ENCODE measurements at places on chromosomes 11 and 22.
A peak's percentile ranks its signal among the peaks of the same experiment; 100 is the strongest.

- DNase-seq, result peak; percentile 83
Measured at GRCh38 chr11:1549338-1550330, 22.4 kb downstream of the DUSP8 start.

DNA sequence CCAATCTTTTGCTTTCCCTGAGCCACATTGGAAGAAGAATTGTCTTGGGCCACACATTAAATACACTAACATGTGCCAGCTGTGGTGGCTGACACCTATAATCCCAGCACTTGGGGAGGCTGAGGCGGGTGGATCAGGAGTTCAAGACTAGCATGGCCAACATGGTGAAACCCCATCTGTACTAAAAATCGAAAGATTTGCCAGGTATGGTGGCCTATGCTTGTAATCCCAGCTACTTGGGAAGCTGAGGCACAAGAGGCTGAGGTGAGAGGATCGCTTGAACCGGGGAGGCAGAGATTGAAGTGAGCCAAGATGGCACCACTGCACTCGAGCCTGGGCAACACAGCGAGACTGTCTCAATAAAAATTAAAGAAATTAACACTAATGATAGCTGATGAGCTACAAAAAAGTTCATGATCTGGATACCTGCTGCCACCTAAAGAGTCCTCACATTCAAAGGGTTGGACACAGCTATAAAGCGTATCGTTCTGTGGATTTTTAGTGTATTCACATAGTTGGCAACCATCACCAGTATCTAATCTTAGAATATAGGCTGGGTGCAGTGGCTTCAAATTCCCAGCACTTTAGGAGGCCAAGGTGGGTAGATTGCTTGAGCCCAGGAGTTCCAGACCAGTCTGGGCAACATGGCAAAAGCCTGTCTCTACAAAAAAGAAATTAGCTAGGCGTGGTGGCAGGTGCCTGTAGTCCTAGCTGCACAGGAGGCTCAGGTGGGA is 3.4 kb upstream of the LDHC start:
- DNase-seq, result no peak

- DNase-seq, result no peak
Measured at GRCh38 chr11:128804481-128804880, 62.6 kb downstream of the KCNJ1 start.

- DNase-seq, result no peak
Measured at GRCh38 chr11:123178186-123178585, 16.9 kb downstream of the CLMP start.

DNA sequence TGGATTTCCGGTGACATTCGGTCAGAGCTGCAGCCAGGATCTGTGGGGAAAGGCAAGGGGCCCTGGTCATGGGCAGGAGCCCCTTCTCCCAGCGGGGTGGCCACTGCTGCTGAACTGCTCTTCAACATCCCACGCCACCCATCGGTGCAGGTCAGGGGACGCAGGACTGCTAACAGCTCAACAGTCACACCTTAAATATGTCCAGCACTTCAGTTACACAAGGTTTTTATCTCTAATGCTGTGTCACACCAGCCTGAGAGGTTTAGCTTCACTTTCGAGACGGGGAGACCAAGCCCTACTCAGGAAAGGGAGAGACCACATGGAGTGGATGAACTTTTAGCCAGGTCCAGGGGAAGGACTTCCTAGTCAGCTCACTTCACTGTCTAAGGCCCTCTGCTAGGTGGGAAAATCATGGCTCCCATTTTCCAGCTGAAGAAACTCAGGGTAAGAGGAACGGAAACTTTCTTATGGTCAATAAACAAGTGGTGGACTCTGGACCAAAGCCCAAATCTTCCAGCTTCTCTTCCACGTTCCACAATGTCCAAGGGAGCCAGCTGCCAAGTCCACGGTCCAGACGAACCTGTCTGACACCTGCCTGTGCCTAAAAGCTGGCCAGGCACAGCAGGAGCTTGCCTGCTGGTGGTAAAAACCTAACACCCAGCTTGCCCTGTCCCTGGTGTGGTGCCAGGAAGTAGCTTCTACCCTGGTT is 21.0 kb upstream of the CHADL start:
- no peak for DNase-seq

Data from SK-N-DZ (cell line).